ENCODE measurements at places on chromosomes 7 and 10.

- DNase-seq: no peak
Observed at GRCh38 chr7:82690929-82691328, 247.4 kb upstream of the CACNA2D1 start.

DNA sequence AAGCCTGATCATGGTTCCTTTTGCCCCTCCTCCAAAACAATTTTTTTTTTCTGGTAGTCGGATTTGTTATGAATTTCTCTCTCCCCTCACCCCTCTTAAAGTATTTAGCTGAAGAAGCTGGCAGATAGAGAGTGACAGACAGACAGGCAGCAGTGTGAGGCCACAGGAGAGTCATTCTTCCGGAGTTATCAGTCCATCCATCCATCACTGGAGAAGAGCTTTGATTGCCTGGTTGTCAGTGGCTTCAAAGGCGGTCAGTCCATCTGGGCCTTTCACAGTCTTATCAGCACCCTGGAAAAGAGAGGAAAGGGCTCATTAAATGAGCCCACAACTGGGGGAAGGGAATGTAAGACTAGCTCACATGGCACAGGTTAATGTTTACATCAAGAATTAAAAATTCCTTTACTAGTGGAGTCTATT, 47.4 kb downstream of the MTPN start:
- DNase-seq: no peak

DNA sequence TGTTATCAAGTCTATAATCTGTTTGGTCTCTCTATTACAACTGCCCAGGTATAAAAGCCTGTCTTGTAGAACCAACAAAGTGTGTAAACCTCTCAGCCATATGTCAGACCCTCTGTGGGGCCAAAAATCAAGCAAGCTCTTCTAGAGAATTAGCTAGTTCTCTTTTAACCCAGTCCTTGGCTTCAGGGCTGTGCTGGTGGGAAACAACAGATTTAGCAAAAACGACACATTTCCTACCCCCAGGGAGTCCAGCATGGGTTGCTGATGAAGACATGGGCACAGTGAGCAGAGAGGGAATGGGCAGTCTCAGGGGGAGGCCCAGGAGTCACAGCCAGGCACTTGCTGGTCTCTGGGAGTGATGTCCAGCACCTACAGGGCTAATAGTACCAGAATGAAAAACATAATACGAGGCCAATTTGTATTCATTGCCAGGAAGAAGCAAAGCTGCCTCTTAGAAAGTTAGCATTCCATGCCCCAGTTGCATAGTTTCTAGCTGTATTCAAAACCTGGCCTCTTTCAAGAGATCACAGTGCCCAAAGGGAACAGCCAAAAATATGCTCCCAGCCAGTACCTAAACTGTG, 80.1 kb downstream of the FRMD4A start:
- DNase-seq: no peak

- DNase-seq: no peak
Observed at GRCh38 chr7:43612599-43613589, 30.0 kb downstream of the STK17A start.

- DNase-seq: no peak
Observed at GRCh38 chr7:44305564-44306507, 19.6 kb downstream of the CAMK2B start.

DNA sequence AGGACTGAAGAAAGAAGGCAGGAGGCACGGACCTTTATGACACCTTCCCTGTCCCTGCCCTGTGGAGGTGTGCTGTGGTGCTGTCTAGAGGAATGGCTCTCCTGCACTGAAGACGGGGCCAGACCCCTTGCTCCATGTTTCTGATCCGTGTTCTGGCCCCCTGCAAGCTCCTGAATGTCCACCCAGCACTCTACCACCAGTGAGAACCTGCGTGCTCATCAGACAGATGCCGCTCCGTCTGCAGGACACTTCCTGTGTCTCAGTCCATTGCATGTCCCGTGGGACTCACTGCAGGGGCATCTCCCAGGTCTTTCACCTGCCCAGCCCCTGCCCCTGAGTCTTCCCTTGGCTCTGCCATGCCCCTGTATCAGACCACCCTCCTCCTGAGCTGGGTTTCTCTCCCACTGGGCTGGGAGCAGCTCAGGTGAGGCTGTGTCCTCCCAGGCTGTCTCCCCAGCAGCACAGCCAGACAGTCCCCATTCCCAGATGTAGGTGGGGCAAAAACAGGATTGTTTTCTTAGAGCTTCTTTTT, 278.3 kb upstream of the ZNF32 start:
- no peak for DNase-seq

DNA sequence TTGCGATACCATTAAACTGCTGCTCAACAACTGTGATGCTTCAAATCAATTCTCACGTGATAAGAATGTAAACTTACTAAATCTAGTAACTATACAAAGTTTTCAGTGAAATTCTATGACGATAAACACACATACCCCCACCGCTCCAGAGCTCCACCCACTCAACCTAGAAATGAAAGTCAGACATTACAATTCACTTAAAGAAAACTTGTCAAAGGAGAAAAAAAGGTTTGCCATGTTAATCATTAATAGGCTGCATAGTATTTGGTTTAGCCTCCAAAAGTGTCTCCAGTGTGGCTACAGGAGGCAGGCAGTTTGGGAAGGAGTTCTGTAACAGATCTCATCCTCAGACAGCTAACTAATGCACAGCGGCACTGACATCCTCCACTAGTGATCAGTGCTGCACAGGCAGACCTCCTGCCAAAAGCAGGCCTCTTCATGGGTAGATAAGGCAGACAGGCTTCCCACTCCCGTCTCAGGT, 3.1 kb downstream of the HERPUD2 start:
- DNase-seq: no peak
